ENCODE measurements at places on chromosomes 1 and 21. TPM values are rescaled to one million over a fixed set of nuclear protein-coding genes. Genes with fewer than 3 reads are reported as not detected.

- no peak overlapping the region for H3K27ac ChIP-seq
- H3K4me1 ChIP-seq = no peaks in the 10 kb centered on the region
- no peak overlapping the region for H3K4me3 ChIP-seq
- H3K36me3 ChIP-seq = no peaks in the 10 kb centered on the region
- no peak for DNase-seq
- no peaks in the 10 kb centered on the region for H3K27me3 ChIP-seq
Observed at GRCh38 chr1:34101151-34101550, 63.9 kb downstream of the CSMD2 start.

DNA sequence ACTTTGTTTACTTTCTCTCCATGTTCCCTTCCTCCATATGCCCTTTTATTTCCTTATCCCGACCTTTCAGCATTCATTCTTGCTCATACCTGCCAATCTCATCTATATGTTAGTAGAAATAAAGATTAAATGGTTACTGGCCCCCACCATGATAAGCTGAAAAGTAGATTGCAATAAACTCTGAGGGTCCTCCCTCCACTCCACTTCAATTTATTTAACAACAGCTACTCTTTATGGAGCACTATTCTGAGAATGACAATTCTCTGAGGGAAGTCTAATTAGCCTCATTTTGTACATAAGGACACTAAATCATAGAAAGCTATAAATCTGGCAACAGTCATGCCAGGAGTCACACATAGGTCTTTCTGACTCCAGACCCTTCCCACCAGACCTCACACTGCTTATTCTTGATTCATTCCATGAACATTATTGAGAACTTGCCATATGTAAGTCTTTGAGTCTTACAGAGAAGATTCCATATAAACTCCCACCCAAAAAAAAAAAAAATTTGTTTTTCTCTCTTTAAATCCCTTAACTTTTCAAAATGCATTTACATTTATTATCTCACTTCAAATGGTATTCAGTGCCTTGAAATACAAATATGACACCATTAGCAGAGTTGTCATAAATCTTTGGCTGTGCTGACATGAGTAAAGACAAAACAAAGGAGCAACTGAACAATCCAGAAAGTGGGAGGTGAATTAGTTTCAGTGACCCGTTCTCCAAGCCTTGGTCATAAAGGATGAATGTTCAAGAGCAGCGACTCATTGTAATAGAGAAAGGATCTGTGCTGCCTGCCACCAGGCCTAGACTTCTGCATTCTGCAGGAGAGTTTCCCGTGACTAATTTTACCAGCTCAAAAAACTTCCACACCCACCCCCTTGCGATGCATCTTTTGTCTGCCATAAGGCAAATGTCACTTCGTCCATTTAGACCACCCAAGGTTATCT lies 28.5 kb downstream of the PALMD start:
- no peaks in the 10 kb centered on the region for H3K27me3 ChIP-seq
- no peak for DNase-seq
- no peak overlapping the region for H3K27ac ChIP-seq
- no peak overlapping the region for H3K4me3 ChIP-seq

CFAP107 gene
- 1.1 TPM for total RNA-seq

RNF11 gene
- 75.1 TPM for total RNA-seq

GRCh38 chr1:68973459-68974244 lies 476.8 kb upstream of the DEPDC1 start:
- H3K4me3 ChIP-seq = no peak overlapping the region
- no peak overlapping the region for H3K27ac ChIP-seq
- H3K27me3 ChIP-seq = no peaks in the 10 kb centered on the region
- DNase-seq = no peak
- no peaks in the 10 kb centered on the region for H3K36me3 ChIP-seq
